ENCODE measurements at places on chromosomes 13 and 19. TPM values are rescaled to one million over a fixed set of nuclear protein-coding genes. Genes with fewer than 3 reads are reported as not detected.

- no peaks in the 10 kb centered on the region for H3K27me3 ChIP-seq
- no peaks in the 10 kb centered on the region for H3K4me1 ChIP-seq
- no peak overlapping the region for H3K4me3 ChIP-seq
Measured at GRCh38 chr19:15161028-15161984, 39.5 kb downstream of the NOTCH3 start.

DNA sequence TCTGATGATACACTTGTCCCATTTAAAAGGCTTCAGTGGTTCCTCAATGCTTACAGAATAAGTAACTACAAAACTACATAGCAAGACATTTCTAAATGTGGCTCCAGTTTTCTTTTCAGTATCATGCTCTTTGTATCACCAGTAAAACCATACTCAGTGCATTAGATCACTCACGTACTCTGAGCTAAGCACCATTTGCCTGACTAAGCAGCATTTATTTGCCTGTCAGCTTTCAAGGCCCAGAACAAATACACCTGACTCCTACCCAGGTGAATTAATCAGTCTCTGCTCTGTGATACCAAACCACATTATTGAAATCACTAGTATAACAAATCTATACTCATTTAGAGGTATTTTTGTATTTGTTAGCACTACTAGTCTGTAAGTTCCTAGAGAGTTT lies 47.4 kb upstream of the PCDH20 start:
- no peak overlapping the region for H3K4me3 ChIP-seq
- no peaks in the 10 kb centered on the region for H3K36me3 ChIP-seq
- H3K4me1 ChIP-seq = no peaks in the 10 kb centered on the region

- H3K27me3 ChIP-seq = no peaks in the 10 kb centered on the region
- DNase-seq = peak; percentile 56
- H3K27ac ChIP-seq = peak within 1 kb of the TSS; percentile 88
- peak within 1 kb of the TSS; percentile 76 for H3K4me3 ChIP-seq
- H3K4me1 ChIP-seq = peaks cover 89% of the 10 kb centered on the region
Measured at GRCh38 chr19:58558066-58558622, at the start of gene UBE2M. Gene UBE2M, minus strand, starts transcription at chr19:58558611. Its CDS starts 230 bp downstream, at chr19:58558381.

DNA sequence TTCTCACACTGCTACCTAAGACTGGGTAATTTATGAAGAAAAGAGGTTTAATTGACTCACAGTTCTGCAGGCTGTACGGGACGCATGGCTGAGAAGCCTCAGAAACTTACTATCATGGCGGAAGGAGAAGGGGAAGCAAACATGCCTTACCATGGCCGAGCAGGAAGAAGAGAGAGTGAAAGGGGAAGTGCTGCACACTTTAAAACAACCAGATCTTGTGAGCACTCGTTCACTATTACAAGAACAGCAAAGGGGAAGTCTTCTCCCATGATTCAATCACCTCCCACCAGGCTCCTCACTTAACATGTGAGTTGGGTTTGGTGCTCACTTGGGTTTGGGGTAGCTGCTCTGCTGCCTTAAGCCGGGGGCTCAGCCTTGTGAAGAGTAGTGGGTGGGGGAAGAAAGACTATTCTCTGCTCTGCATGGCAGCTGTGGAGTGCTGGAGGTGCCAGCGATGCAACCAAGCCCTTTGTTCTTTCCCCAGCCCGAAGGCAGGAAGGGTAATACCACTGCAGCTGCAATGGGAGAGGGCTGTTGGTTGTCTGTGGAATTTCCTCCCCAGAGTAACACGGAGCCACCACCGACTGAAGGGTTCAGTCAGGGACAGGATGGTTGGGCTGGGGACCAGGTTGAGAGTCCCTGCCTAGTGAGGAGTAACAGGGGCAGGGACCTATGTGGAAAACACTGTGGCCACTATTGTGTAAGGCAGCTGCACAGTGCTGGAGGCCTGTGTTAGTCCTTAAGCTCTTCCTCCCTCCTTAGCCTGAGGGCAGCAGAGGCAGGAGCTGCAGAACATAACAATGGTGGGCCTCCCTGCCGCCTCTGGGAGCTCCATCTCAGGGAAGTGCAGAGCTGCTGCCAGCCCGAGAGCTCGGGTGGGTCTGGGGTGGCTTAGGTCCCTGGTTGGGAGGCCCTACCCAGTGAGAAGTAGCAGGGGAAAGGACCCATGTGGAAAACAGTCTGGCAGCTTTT lies 1262.5 kb downstream of the EFNB2 start:
- DNase-seq = peak; percentile 12
- no peaks in the 10 kb centered on the region for H3K27me3 ChIP-seq
- H3K4me3 ChIP-seq = no peak overlapping the region
- H3K4me1 ChIP-seq = no peaks in the 10 kb centered on the region

DNA sequence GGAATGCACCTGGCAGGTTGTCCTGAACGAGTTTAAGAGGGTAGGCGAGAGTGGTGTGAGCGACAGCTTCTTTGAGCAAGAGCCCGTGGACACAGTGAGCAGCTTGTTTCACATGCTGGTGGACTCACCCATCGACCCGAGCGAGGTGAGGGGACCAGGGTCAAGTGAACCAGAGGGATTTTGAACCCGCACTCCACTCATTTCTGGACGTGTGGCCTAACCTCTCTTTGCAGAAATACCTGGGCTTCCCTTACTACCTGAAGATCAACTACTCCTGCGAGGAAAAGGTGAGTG lies 1.7 kb downstream of the CATSPERG start:
- peaks cover 2% of the 10 kb centered on the region for H3K36me3 ChIP-seq
- peak overlapping the region; percentile 95 for H3K4me3 ChIP-seq
- peak overlapping the region; percentile 75 for H3K27ac ChIP-seq
- no peak for DNase-seq
- H3K4me1 ChIP-seq = peaks cover 27% of the 10 kb centered on the region

- peak within 1 kb of the TSS; percentile 72 for H3K27ac ChIP-seq
- peak within 1 kb of the TSS; percentile 99 for H3K4me3 ChIP-seq
- peak; percentile 16 for DNase-seq
- H3K4me1 ChIP-seq = peaks cover 59% of the 10 kb centered on the region
- no peaks in the 10 kb centered on the region for H3K27me3 ChIP-seq
Measured at GRCh38 chr19:55384131-55384919, at the start of gene TMEM238. Gene TMEM238, minus strand, starts transcription at chr19:55384292. Its CDS starts 33 bp downstream, at chr19:55384259.

DNA sequence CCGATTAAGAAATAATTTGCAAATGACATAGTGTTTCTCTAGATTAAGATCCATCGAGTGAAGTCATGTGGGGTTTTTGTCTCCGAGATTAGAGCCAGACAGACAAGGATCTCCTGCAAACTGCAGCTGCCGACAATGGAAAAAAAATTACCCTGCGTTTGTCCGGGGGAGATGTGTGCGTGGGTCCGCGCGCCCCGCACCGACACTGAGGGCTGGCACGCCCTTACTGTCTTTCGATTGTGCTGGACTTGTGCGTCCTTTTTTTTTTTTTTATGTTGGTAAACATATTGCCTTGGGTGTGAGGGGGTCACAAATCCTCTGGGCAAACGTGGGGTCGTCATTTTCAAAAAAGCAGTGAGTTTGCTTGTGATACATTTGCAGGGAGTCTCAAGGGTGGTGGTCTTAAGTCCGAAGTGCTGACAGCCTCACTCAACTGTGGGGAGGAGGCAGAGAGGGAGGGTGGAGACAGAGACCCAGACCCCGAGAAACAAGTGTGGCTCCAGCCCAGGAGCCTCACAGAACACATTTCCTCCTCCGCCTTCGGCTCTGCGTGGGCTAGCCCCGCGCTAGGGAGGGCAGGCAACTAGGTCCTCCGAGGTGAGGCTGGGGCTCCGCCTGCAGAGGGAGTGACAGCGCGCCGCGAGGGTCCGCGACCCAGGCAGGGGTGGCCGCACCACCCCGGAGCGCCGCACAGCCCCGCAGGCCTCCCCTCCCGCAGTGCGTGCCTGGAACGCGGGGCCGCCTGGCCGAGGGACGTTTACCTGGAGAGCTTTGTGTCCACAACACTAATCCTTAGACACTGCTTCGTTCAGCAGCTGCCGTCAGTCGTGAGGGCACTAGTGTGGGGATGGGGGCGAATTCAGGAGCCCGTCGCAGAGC lies 11.7 kb upstream of the SOX1 start:
- H3K36me3 ChIP-seq = no peaks in the 10 kb centered on the region
- peaks cover 5% of the 10 kb centered on the region for H3K4me1 ChIP-seq
- no peak for DNase-seq
- no peak overlapping the region for H3K27ac ChIP-seq

DNA sequence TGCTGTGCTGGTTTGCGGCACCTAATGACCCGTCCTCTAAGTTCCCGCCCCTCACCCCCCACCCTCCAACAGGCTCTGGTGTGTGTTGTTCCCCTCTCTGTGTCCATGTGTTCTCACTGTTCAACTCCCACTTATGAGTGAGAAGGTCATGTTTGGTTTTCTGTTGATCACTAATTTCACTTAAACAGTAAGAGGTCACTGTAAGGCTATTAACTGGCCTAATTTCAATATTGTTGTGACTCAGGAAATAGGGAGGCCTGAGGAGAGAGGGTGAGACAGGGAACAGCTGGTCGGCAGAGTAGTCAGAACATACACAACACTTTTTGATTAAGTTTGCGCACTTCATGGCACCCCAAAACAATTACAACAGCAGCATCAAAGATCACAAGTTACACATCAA lies 15.6 kb downstream of the TUBGCP3 start:
- H3K27ac ChIP-seq = no peak overlapping the region
- H3K4me1 ChIP-seq = peaks cover 19% of the 10 kb centered on the region
- H3K36me3 ChIP-seq = peaks cover 21% of the 10 kb centered on the region
- H3K27me3 ChIP-seq = no peaks in the 10 kb centered on the region
- H3K4me3 ChIP-seq = no peak overlapping the region

The DENND1C gene
- total RNA-seq = 118 TPM

The CCNA1 gene
- total RNA-seq = not detected

The NTF4 gene
- not detected for total RNA-seq
